ENCODE measurements at places on chromosomes 1 and 21. TPM values are rescaled to one million over a fixed set of nuclear protein-coding genes. Genes with fewer than 3 reads are reported as not detected.

- no peak for DNase-seq
- H3K27me3 ChIP-seq = no peaks in the 10 kb centered on the region
- H3K27ac ChIP-seq = no peak overlapping the region
- H3K4me3 ChIP-seq = no peak overlapping the region
- no peaks in the 10 kb centered on the region for H3K36me3 ChIP-seq
- no peaks in the 10 kb centered on the region for H3K4me1 ChIP-seq
Measured at GRCh38 chr1:230548997-230549396, 93.3 kb upstream of the COG2 start.

TSPEAR gene
- total RNA-seq = 0.27 TPM

GRCh38 chr1:15696956-15697521, 12.9 kb downstream of the PLEKHM2 start:
- no peak for DNase-seq
- no peak overlapping the region for H3K4me3 ChIP-seq
- H3K4me1 ChIP-seq = peaks cover 2% of the 10 kb centered on the region
- H3K27ac ChIP-seq = no peak overlapping the region

MOV10 gene
- total RNA-seq = 64.7 TPM

GRCh38 chr1:21823206-21823979, 11.3 kb downstream of the LDLRAD2 start:
- H3K27me3 ChIP-seq = no peaks in the 10 kb centered on the region
- no peak overlapping the region for H3K4me3 ChIP-seq
- no peaks in the 10 kb centered on the region for H3K4me1 ChIP-seq

Measured in ovary (tissue), 10 donors.